ENCODE measurements at places on chromosomes 3 and 15.
A peak's percentile ranks its signal among the peaks of the same experiment; 100 is the strongest.

- DNase-seq: no peak
These were observed 66.0 kb downstream of the MYO1E start for GRCh38 chr15:59306520-59307164.

- peak; percentile 89 for DNase-seq
These were observed 3.0 kb upstream of the ISLR2 start for GRCh38 chr15:74127255-74127953.

GRCh38 chr3:127815641-127816605, 6.4 kb downstream of the MGLL start:
- no peak for DNase-seq

DNA sequence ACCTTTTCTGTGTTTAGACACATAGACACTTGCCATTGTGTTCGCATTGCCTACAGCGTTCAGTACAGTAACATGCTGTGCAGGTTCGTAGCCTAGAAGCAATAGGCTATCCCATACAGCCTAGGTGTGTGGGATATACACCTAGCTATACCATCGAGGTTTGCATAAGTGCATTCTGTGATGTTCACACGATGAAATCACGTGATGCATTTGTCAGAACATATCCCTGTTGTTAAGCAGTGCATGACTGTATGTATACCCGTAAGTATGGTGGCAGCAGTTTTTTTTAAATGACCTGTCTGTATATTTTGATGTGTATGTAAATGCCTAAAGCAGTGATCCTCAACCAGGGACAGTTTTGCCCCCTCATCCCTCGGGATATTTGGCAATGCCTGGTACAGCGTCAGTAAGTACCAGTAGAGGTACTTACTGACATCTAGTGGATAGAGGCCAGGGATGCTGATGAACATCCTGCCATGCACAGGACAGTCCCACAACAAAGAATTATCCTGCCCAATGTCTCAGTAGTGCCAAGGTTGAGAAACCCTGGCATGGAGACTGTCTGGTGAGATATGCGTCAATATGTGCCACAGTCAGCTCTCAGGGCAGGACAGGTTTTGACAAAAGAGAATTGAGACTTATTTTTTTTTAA, 129.1 kb downstream of the HCN4 start:
- no peak for DNase-seq

GRCh38 chr3:155390351-155390750, 96.9 kb upstream of the STRIT1 start:
- no peak for DNase-seq
